ENCODE measurements at places on chromosomes 12 and 14.

DNA sequence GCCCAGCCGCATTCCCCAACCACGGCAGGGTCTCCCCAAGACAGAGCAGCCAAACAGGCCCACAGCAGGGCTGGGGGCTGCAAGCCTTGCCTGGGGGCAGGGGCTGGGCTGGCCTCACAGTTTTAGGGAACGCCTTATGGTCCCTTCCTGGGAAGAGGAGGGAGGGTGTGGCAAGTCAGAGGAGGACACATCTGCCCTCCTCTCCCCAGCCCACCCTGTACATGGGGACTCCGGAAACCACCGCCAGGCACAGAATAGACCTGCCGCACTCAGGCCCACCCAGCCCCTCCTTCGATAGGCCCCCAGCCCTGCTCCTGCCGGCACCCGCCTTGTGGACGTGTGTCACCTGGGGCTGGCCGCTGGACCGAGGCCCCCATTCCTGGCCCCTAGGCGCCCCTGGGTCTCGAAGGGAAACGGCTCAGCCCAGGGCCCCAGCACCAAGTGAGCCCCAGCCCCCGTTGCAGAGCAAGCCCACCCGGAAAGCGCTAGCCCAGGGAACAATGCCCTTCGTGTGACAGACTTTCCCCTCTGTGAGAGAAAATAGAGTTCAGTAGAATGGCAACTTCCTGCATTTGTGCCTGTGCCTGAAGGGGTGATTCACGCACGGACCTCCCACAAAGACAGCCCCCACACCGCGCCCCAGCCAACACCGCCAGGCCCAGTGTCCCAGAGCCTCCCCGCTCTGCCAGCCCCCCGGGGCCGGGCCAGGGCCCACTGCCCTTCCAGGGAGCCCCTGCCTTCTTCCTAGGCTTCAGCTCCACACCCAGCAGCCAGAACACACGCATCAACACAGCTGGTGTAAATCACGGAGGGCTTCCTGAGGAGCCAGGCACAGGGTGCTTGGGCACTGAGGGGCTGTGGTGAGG is 12.0 kb upstream of the NUDT14 start:
- DNase-seq = peak; percentile 63

DNA sequence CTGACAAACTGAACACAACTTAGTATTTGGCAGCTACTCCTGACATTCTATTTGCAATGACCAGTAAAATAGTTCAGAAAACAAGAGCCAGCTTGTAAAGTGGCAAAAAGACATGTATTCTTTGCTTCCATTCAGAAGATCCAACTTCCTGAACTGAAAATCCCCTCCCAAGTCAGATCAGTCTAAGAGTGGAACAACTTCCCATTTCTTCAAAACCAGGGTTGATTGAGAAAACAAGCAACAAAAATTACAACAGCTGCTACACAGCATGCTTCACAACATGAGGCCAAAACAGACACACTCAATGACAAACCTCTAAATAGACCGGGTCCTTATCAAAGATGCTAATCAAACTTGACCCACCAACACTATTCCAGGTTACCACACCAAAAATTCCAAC is 40.3 kb downstream of the CIT start:
- DNase-seq = no peak

GRCh38 chr14:52936437-52936836 is 14.4 kb downstream of the FERMT2 start:
- DNase-seq = no peak

DNA sequence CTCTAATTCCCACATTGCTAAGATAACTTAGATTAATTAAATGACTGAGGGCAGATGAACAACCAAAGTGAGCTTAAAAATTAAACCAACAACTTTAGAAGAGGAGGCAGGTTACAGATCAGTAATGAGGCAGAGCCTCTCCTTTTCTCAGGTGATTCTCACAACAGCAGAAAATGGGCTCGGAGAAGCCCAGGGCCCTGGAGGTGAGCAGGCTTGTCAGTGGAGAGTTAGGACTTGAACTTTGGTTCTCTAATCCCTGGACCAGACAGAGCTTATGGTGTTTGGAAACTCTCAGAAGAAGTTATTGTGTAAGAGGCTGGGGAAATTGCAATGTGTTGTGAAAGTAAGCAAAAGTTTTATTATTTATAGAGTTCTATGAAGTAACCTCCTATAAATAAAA is 2.8 kb downstream of the TRHDE start:
- DNase-seq = no peak

DNA sequence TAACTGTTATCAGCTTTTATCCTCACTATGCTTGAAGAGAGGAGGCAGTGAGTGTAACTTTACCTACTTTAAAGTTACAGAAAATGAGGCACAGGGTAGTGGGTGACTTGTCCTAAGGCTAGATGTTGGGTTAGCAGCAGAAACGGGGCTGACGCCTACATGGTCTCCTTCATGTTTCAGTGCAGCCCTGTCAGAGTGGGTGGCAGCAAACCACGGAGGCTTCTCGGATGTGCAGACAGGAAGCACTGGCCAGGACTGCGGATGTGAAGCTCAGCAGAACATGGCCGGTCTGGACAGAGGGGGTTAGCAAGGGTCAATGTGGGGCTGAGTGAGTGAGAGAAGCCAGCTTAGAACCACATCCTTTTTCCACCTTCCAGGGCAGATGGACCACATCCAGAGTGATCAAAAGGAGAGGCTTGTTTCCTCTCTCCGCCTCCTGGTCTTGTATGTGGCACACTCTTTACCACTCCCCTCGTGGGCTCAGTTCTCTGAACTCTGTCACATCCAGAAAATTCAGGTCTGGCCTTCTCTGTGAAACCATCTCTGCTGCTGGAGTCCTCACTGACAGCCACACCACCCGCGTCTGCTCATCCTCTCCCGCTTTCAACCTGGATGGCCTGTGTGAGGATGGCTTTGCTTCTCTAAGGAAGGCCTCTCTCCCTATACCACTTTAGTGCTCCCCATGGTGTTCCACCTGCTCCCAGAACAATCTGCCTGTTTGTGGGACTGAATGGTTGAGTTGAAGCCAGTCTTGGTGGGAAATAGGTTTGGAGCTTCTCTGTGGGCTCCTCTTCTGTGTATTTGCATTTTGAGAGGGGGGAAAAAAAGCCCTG is 14.1 kb downstream of the SUSD6 start:
- DNase-seq = peak; percentile 89

GRCh38 chr14:30610787-30611343 is 11.3 kb upstream of the SCFD1 start:
- DNase-seq = peak; percentile 57

DNA sequence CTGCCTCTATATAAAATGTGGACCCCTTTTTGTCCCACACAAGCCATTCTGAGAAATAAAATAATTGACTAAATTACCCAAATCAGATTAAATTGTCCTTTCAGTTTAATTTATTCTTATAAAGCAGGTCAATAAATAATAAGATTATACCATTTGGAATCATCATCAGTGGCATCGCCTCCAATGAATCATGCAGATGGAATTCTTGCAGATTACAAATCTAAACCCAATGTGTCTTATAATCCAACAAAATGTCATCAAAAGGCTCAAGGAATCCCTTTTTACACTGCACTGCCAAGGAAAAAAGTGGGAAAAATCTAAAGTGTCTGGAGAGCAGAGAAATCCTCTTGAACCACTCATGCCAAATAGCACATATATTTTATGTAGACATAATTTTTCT is 138.2 kb upstream of the TSPAN8 start:
- DNase-seq = no peak

DNA sequence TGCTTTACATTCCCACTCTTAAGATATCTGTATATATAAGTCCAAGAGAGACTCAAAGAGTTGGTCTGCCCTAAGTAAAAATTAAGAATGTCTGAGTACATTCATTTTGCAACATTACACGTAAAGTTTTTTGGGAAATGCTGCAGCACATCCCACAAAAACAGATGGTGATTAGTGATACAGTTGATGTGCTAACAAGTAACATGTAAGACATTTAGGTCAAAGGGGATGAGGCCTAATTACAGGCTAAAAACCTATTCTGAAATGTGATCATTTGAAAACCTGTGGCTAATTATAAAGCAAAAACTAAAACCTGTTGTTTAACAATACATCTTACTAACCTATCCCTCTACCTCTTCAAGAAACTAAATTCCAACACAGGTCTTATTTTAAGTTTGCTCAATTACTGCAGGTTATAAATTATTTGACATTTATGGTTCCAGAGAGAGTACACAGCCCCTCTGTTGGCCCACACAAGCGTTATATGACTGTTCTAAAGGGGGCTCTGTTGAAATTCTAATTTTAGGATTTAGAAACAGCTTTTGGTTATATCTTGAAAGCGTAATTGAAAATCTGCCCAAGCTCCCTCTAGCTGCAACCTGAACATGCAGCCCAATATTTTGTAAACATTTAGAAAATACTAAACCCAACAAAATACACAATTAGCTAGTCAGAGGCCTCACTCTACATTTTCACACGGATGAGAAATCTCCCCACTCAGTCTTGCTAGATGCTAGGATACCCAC is 42.9 kb downstream of the BRAP start:
- no peak for DNase-seq

- DNase-seq = no peak
These were observed 50.8 kb upstream of the AP4S1 start for GRCh38 chr14:30974628-30975027.

- DNase-seq = no peak
These were observed 35.0 kb downstream of the TPH2 start for GRCh38 chr12:71973687-71974086.

All from activated CD4-positive, alpha-beta T cell treated with anti-CD3 and anti-CD28 coated beads for 36 hours (primary cell).